ENCODE measurements at places on chromosomes 13 and 19.

DNA sequence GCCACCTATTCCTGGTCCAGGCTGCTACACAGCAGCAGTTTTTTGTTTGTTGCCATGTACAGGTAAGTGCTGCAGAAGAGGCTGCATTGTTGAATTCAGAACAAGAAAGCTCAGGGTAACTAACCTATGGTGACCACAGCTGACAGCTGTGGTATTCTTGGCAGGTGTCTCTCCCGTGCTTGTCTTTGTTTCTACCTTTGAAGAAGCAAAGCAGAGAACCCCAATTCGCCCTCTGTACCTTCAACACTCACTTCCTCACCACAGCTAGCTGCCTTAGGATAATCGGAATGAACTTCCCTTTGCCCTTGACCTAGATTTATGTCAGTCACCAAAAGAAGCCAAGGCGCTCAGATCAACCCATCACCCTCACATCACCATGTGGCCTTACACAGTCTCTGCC lies 1703.3 kb upstream of the SLC10A2 start:
- DNase-seq: no peak

DNA sequence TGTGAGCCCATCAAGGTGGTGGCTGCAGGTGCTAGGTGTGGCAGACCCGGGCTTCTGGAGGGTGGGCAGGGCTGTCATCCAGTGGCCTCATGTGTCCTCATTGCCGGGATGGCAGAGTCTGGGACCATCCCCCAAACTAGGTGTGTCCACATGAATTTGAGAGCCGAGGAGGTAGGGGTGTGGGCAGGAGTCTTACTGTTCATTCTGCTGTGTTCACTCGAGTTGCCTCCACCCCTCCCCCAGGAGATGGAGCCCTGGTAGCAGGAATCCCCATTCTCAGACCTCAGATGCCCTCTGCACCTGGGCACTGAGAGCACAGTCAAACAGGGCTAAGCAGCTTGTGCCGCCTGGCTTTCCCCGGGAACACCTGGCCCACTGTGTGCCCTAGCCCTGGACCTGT lies 22.4 kb downstream of the NAXD start:
- no peak for DNase-seq

- no peak for DNase-seq
Measured at GRCh38 chr13:75908141-75908540, 272.0 kb downstream of the LMO7 start.

DNA sequence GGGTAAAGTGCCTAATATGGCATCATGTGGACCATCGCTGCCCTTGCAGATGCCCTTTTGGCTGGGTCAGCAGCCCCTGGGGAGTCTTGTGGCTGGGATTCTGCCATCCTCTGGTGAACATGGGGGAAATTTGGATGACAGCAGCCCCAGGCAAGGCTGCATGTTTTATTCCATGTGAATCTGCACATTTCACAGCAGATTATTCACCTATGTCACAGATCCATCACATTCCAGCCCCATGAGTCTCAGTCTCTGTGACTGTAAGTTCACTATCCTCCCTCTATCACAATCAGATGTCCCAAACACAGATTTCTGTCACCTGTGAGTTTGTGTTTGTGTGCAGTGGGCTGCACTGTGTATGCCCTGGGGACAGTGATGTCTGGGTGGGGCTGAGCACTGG lies 36.8 kb upstream of the PSG9 start:
- DNase-seq: no peak

GRCh38 chr19:39218230-39219007 lies 14.4 kb upstream of the SYCN start:
- no peak for DNase-seq

Data from stimulated activated CD4-positive, alpha-beta T cell treated with anti-CD3 and anti-CD28 coated beads, Interleukin-15, amount 100 ng/mL, for 24 hours (primary cell).